GDM1 (cell line): ENCODE measurements at places on chromosomes 11 and 22.

- DNase-seq, result no peak
These were observed 101.7 kb downstream of the CWC15 start for GRCh38 chr11:94871491-94872185.

- DNase-seq, result no peak
These were observed 452.0 kb downstream of the JRKL start for GRCh38 chr11:96841792-96842191.

GRCh38 chr11:67301951-67302516 lies 1.3 kb upstream of the SSH3 start:
- no peak for DNase-seq

- DNase-seq, result no peak
These were observed 123.4 kb downstream of the CTTN start for GRCh38 chr11:70521475-70522308.

- DNase-seq, result no peak
These were observed 72.1 kb upstream of the YWHAH start for GRCh38 chr22:31872209-31872608.

- DNase-seq, result no peak
These were observed 7.6 kb downstream of the KLHDC7B start for GRCh38 chr22:50553310-50553709.

DNA sequence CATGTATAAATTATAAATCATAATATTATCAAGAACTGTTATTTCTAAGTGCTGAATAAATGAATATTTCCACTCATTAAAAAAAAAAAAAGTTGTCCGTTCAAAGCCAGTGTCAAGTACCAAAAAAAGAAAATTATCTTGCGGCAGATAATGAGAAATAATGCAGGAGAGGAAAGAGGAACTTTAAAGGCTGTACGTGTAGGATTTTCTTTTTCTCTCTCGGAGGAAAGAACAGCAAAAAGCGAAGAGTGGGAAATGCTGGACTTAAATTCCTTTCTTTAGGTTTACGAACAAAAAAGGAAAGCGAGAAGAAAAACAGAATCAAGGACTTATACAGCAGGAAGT lies 999 bp upstream of the CCDC83 start:
- no peak for DNase-seq

DNA sequence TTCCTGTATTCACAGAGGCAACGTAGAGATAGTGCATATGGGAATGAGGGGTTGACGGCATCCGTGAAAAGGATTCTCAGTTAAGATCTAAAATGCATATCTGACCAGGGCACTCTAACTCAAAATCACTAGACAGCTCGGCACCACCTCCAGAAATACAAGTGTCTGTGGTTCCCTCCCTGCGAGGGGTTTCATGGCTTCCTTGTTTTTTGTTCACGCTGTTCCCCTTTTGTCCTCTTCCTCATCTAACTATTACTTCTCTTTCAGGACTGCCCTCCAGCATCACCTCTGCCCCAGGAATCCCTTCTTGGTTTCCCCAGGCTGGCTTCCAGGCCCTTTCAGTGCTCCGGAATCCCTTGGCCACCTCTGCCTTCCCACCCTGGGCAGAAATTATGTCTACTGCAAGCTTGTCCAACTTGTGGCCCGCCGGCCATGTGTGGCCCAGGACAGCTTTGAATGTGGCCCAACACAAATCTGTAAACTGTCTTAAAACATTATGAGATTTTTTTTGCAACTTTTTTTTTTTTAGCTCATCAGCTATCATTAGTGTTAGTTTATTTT lies 159.9 kb downstream of the FBXO7 start:
- DNase-seq, result peak; percentile 42

- DNase-seq, result no peak
These were observed 12.7 kb downstream of the EIF3F start for GRCh38 chr11:7999795-8000194.

DNA sequence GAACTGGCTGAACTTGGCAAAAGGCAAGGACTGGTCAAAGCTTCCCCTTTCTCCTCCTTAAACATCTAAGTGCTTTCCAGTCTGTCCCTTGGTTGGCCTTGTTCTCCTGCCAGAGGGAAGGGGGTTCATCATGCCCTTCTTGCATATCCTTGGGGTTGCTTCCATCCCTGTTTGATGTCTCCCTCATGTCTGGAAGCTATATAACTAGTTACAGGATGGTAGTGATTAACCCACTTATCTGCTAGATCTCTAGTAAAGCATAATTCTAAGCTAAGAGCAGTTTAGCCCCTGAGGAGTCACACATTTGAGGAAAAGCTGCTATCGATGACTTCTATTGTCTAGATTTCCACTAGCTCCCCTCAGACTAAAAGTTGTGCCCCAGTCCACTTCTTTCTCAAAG lies 22.9 kb downstream of the APOL5 start:
- DNase-seq, result no peak

GRCh38 chr22:44892803-44893730 lies 116.7 kb downstream of the PHF21B start:
- DNase-seq, result no peak

GRCh38 chr11:95789506-95790122 lies at the start of gene FAM76B:
TSS of gene FAM76B (minus strand) at chr11:95789782. CDS start at chr11:95789478, 304 bp downstream.
- peak; percentile 99 for DNase-seq

DNA sequence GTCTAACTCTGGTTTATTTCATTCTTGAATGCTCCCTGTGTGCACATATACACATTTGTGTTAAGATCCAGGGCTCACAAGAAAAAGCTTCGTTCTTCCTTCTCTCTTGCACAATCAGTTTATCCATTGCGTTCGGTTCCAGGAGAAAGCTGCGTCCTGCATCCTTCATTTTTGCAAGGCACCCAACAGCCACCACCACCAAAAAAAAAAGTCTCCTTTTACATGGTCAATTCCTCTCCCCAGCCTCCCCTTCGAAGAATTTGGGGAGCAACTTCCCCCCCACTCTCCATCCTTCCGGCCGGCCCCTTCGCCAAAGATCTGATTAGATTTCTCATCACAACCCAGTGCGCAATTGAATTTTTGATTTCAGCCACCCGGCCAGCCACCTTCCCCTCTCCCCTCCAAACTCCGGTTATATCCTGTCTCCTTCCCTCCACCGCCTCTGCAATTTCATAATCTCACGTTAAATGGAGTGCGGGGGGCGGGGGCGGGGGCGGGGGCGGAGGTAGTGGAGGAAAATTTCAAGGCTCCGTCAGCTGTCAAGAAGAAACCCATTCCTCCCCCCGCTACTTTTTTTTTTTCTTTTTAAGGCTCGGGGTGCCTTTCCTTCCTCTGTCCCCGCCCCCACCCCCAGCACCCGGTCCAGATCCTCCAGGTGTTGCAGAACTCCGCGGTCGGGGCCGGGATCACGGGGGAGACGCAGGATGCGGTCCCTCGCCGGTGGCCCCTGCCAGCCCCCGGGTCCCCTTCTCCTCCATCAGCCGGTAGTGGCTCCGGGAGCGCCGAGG lies 1166.5 kb downstream of the LRRC4C start:
- DNase-seq, result no peak

DNA sequence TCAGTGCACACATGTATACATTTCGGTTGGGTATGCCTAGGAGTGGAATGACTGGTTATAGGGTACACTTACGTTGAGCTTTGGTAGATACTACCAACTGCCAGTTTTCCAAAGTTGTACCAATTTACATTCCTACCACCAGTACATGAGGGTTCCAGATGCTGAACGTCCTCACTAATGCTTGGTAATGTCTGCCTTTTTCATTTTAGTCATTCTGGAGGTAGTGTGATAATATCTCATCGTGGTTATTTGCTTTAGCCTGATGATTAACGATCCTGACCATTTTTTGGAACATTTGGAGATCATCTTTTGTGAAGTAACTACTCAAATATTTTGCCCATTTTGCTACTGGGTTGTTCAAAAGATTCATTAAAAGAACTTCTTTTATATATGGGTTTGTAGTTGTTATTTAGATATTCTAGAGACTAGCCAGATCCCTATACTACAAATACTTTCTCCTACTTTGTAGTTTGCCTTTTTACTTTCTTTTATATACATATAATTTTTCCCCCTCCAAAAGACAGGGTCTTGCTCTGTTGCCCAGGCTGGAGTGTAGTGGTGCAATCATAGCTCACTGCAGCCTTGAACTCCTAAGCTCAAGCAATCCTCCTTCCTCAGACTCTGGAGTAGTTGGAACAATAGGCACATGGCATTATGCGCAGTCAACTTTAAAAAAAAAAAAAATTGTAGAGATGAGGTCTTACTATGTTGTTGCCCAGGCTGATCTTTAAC lies 62.1 kb downstream of the RBFOX2 start:
- no peak for DNase-seq

DNA sequence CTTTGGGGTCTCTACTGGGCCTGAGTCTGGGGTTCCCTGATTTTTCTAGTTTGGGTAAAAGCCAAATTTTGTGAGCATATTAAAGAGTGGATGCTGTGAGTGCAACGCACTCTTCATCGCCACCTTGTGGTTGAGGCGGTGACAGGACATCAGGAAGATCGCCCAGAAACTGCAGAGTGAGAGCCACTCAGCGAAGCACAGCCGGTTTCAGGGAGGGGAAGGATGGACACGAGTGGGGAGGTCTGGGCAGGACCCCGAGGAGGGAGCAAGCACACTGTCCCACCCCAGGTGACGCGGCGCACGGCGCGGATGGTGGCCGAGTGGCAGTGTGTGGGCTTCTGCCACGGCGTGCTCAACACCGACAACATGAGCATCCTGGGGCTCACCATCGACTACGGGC lies 9.1 kb downstream of the SELENOO start:
- DNase-seq, result peak; percentile 48

DNA sequence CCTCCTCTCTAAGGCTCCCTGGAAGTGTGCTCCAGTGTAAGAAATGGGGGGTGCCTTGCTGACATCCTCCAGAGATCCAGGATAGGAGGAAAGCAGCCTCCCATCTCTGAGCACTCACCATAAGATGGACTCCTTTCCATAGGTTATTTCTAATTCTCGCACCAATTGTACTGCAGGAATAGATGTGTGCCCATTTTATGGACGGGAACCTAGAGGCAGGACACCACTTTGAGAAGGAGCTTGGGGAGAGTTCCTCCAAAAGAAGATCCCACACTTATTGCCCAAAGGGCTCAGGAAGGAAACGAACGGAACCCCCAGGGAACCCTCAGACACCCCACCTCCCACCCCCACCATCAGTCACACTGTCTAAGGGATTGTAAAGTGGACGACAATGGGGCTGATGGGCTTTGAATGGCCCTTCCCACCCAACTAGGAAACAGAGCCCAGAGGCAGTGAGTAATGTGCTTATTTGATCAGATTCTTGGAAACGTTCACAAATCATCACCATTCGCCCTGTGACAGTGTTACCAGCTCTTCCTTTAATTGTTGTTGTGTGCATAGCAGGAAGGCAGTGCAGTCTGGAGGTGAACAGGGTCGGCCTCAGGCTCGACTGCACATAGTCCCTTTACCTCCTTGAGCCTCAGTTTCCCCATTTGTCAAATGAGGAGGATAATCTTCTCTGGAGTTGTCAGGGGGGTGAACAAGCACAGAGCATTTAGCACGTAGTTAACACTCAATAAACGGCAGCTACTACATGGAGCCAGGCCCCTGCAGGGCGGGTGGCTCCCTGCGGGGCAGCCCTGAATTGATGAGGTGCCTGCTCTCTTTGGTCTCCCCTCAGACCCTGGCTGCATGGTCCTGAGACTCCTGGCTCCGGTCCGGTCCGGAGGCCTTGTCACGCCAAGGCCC lies 8.4 kb upstream of the MN1 start:
- no peak for DNase-seq
